GM04504 (cell line): ENCODE measurements at places on chromosomes 6 and 20.

DNA sequence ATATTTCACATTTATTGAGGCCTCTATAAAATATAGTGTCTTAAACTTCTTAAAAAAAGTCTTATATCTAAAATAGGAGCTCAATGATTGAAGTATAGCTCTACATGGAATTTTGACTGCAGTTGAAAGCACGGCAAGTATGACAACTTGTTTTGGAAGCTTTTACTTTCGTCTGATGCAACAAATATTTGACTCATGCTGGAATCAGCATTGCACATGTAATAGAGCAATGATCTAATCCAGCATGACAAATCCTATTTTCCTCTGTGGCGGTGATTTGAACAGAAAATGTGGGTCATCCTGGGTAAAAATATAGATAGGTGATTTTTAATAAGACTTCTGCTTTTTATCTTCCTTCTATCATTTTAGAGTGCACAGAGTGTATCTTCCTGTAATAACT lies 111.6 kb downstream of the TINAG start:
- DNase-seq = peak; percentile 73

GRCh38 chr6:130697995-130698535 lies 129.1 kb upstream of the SMLR1 start:
- DNase-seq = no peak

DNA sequence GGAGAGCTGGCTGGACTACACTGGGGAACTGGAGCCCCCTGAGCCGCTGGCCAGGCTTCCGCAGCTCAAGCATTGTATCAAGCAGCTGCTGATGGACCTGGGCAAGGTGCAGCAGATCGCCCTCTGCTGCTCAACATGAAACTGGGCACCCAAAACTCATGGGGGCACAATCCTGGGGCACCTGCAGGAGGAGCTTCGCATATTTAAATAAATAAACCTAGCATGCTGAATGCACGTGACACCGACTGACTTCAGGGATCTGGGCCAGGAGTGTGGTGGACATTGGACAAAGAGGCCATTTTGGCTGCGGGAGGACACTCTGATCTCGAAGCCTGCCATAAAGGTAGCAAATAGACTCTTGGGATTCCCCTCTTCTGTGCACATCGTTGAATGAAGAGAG lies 6.8 kb downstream of the SCAND1 start:
- DNase-seq = no peak

- no peak for DNase-seq
Measured at GRCh38 chr6:68994521-68994920, 359.4 kb downstream of the ADGRB3 start.

DNA sequence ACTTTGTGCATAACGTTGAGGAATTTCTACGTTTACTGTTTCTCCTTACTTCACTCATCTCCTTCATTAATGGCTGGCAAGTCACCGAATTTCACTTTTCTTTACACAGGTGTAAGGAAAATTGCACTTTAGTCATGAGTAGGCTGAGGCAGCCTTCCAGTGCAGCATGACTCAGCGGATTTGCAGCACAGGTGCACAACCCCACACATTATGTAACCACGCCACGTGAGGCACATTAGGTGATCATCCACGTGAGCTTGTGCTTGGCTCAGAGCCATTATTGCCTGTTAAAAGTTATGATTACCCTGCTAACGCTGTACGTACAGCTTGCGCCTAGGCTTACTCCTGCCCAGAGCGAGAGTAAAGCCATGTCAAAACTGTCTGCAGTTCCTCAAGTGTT lies 158.8 kb downstream of the NKAIN2 start:
- DNase-seq = no peak

DNA sequence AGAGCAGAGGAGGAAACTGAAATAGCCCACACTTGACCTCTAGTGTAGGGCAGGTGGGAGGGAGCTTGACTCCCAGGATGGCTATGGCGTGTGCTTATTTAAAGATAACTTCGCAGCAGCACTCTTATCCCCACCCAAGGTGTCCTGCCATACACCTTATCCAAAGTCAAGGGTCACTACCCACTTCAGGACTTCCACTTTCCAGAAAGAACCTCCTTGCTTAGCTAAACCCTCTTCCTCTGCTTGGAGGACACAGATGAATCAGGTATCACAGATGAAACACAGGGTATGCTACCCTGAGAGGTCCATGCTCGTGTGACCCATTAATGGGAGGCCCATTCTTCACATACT lies 2.3 kb downstream of the RIN2 start:
- no peak for DNase-seq
